SK-MEL-5 (cell line): ENCODE measurements at places on chromosomes 3 and 15. TPM values are rescaled to one million over a fixed set of nuclear protein-coding genes. Genes with fewer than 3 reads are reported as not detected.

Gene ROBO2
- 32.3 and 42.2 TPM in 2 replicates for total RNA-seq

Gene PRTG
- 11.3 and 16.4 TPM in 2 replicates for total RNA-seq

Gene CYB561D2
- total RNA-seq, result 31.6 and 42.1 TPM in 2 replicates

Gene EFHB
- total RNA-seq, result 2.1 TPM in 1 of 2 replicates, not detected in the other

Gene TTLL13
- 0.18 TPM in 1 of 2 replicates, not detected in the other for total RNA-seq

Gene AGBL1
- total RNA-seq, result not detected in 2 replicates

Gene RNU5B-1
- total RNA-seq, result not detected in 2 replicates

Gene NOX5
- 4.0 TPM in 2 replicates for total RNA-seq
